NCI-H1417 (cell line): ENCODE measurements at places on chromosomes 7 and 10.

- DNase-seq = no peak
Observed at GRCh38 chr10:2081501-2081900, 344.2 kb upstream of the ADARB2 start.

DNA sequence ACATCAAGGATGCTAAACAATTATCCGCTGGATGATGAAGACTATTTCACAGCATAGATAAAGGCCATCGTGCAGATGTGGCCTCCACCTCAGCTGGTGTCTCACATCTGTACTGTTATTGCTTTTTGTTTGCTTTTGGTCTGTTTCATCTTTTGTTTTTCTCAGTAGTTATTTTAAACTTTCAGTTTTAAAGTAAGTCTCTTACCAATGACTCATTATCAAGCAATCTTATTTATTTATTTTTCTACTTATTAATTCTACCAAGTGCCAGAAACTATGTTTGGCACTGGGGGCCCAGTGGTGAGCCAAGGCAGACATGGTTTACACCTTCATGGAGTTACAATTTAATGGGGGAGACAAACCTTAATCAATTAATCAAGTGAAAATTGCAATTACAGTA lies 250.9 kb upstream of the TMEM72 start:
- DNase-seq = no peak

- DNase-seq = no peak
Observed at GRCh38 chr7:33554046-33554445, 351.3 kb upstream of the BMPER start.

DNA sequence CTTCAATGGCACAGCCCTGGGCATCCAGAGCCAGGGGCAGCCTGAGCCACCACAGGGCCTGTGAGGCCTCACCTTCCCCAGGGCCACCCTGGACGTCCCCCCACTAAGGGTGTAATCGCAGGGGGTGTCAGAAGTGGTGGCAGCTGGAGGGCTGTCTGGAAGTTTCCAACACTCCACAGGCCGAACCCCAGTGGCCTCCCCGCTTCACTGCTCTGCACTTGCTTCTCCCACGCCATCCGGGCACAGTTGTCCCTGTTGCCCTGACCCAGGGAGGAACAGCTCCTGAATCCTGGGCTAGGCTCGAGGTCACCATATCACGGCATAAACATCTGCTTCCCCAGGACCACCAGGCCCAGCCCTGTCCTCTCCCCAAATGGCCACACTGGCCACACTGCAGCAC lies 276.6 kb downstream of the MAD1L1 start:
- no peak for DNase-seq

DNA sequence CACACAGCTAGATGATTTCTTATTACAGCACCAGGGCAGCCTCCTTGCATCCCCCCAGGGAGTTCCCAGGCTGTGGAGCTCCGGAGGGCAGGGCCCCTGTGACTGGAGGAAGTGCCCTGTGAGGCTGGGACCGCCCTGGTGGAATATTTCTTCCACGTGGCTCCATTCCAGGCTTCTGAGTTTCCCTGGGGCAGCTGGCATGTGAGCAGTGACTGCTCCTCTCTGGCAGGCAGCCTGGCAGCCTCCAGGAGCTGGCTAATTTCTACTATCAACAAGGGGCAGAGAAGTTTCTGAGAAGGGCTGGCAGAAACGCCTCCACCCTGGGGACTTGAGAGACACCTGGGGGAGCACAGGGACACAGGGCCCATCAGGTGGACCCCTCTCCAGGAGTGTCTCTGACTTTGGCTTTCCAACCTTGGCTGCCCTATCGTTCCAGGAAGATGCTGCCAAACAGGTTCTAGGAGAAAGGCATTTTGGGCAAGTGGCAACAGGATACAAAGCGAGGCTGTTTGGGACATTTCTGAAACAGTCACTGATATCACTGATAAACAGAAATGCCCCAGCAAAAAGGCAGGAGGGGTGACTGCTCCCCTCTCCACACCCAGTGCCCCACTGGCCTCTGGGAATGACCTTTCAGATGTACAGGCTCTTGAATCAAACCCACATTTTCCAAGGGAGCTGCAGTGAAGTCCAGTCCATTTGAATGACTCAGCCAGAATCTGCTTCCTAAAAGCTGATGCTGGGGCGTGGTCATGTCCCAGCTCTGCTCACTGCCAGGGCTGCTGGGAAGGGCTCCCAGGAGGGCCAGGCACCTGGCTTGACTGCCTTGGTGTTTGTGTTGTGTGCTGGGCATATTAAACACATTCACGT lies 16.1 kb downstream of the MYOF start:
- DNase-seq = no peak

DNA sequence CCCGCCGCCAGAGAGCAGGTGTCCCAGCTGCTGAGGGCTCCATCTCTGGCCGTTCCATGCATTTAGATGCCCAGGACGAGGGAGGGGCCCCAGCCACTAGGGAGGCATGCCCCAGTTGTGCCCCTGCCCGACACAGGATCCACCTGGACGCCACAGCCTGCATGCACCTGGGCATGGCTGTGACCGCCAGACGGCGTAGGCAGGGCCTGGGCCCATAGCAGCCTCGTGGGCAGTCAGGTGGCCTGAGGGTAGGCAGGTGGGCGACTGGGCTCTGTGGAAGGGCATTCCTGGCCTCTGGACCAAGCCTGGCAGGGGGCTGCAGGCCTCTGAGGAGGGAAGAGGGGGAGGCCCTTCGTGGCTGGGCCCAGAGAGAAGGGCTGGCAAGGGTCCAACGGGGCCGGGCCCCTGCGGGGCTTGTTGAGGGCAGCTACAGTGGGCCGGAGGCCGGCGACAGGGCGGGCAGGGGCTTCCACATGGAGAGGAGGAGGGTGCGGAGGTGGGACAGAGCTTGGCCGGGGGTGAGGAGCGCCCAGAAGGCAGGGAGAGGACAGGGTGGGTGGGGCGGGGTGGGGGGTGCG lies 76.0 kb upstream of the NKX6-2 start:
- no peak for DNase-seq

DNA sequence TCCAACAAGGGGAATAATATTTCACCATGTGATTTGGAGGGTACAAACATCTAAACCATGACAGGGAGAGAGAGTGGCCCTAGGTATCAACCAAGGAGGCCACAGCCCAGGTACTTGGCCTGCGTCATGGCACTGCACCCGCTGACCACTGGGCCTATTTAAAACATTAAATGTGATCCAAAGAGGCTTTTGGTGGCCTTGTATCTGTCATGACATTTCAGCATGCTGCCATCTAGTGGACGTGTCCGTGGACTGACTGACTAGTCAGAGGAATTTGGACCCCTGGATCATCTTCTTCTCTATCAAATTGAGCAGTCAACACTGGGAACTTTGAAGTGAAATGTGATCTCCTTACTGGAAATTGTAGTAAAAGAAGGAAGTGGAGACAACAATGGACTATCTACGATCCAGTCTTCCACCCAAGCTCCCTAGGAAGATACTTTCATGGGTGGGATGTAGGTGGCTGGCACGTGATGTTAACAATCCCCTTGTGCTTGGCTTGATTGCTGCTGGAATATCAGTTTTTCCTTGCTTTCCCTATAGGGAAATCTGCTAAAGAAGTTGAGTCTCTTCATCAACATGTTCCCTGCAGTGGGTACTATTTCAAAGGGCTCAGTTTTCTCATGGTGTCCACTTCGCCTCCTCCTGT lies 24.6 kb upstream of the ITGA8 start:
- peak; percentile 14 for DNase-seq

DNA sequence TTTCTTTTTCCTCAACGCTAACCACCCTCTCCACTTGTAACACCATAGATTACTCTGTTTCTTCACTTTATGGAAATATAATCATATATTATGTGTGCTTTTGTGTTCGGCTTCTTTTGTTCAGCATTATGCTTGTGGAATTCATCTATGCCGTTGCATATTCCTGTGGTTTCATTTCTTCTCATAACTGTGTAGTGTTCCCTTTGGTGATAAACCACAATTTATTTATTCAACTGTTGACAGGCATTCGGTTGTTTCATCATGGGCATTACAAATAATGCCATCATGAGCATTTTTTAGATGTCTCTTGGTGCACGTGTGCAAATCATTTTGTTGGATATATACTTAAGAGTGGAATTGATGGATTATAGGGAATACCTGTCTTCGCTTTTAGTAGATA lies 12.1 kb downstream of the AVL9 start:
- DNase-seq = no peak

DNA sequence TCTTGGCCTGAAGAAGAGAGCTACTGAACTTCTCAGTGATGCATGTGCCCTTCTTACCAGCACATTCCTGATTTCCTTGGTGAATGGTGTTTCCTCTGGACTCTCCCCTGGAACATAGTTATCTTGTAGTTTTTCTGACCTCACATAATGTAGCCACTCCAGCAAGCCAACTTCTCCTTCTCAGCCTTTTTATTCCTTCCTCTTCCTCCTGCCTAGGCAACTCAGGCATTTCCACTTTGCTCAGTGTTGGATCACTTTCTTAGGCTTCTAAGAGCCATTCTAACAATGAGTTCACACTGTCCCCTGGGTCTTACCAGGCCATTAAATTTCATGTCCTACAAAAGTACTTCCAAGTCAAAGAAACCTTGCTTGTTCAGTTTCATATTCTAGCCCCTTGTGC lies 3.6 kb upstream of the PTTG1IP2 start:
- DNase-seq = no peak

- DNase-seq = no peak
Observed at GRCh38 chr7:106220307-106220706, 64.5 kb downstream of the NAMPT start.

DNA sequence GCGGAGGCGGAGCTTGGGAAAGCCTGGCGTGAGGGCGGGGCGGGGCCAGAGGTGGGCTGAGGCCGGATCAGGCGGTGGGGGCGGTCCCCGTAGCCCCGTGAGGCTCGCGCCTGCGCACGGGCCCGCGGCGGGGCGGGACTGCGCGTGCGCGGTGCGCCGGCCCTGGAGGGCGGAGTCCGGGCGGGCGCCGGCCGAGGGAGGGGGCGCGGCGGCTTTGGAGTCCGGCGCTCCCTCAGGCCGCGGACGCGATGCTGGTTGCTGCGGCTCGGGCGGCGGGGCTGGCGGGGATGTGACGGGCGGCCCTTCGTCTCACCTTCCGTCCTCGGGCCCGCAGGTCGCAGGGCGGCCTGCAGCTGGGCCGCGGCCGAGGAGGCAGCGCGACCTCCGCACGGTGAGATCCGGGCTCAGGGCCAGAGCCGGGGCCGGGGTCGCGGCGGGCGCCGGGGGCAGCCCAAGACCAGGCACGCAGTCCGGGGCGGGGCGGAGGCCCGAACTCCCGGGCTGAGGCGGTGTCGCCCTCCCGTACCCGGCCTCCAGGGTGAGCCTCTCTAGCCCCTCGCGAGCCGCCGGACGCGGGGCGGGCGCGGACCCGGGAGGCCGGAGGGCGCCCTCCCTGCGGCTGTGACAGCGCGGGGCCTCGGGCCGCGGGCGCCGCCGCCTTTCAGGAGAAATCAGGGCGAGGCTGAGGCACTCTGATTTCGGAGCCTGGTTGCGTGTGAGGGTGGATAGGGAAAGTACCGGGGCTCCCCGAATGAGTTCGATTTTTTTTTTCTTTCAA lies at the start of gene CCSER2:
Gene CCSER2 (plus strand): TSS at position 172 of the 778 bp plus-strand sequence. CDS start 42,464 bp downstream, outside the sequence.
- DNase-seq = peak; percentile 88

DNA sequence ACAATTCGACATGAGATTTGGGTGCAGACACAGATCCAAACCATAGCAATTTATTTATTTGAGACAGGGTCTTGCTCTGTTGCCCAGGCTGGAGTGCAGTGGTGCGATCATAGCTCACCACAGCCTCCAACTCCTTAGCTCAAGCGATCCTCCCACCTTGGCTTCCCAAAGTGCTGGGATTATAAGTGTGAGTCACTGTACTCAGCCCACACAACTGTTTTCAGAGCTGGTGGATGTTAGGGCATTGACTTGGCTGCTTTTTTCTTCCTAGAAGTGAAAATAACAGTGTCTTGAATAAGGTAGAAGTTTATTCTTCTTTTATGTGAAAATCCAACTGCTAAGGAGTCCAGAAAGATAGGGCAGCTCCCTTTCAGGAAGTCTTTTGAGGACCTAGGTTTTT lies 132.1 kb downstream of the CCDC3 start:
- no peak for DNase-seq

DNA sequence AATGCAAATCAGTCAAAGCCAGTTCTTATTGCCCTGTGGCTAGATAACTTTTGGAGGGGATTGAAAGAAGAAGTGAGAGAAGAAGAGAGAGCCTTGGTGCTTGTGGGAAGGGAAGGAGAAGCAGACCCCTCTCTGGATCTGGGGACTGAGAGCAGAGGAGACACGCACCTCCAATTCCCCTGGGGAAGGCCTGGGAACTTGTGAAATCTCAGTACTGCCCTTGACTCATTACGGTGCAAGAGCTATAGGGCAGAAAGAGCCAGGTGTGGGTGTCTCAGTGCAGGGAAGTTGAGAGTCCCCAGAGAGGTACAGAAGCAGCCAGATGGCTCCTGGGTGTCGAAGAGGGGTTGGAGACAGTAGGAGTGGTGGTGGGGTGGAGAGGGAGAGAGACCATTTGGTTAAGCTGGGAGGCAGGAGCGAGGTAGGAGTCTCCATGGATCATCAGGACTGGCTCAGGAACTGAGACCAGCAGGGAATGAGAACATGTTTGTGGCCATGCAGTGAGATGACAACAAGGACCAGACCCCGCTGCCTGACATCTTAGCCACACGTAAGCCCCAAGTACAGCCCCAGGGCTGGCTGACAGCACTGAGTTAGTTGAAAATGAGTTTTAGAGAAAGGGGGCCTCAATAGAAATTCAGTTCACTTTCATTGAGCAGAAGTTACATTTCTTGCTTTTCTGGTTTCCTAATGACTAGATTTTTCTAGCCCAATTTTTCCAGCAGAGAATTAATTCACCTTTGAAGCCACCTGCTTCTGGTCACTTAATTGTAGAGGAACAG lies 238.2 kb downstream of the BUB3 start:
- DNase-seq = no peak

DNA sequence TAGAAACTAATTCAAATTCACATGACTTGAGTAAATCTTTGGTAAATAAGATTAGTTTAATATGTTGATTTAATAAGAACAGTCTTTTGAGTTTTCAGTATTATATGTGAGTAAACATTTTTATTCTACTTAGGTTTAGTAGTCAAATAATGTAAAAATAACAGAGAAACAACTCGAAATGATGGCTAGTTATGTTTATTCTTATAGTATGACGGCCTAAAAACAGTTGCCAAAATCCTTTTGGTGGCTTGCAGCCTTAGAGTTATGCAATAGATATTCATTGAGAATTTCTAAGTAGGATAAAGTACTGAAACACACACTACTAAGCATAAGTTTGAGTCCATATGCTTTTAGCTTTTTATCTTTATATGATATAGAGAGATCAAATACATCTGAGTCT lies 184.8 kb downstream of the GNAI1 start:
- DNase-seq = no peak

- DNase-seq = no peak
Observed at GRCh38 chr10:18668026-18668425, 8.8 kb downstream of the ARL5B start.

- no peak for DNase-seq
Observed at GRCh38 chr10:49634069-49634660, 20.3 kb downstream of the CHAT start.

GRCh38 chr7:135904282-135904681 lies 72.9 kb downstream of the MTPN start:
- no peak for DNase-seq

- no peak for DNase-seq
Observed at GRCh38 chr7:75626954-75627353, 111.8 kb downstream of the HIP1 start.
